ENCODE measurements at places on chromosomes 3 and 15. TPM values are rescaled to one million over a fixed set of nuclear protein-coding genes. Genes with fewer than 3 reads are reported as not detected.
A peak's percentile ranks its signal among the peaks of the same experiment; 100 is the strongest.

DNA sequence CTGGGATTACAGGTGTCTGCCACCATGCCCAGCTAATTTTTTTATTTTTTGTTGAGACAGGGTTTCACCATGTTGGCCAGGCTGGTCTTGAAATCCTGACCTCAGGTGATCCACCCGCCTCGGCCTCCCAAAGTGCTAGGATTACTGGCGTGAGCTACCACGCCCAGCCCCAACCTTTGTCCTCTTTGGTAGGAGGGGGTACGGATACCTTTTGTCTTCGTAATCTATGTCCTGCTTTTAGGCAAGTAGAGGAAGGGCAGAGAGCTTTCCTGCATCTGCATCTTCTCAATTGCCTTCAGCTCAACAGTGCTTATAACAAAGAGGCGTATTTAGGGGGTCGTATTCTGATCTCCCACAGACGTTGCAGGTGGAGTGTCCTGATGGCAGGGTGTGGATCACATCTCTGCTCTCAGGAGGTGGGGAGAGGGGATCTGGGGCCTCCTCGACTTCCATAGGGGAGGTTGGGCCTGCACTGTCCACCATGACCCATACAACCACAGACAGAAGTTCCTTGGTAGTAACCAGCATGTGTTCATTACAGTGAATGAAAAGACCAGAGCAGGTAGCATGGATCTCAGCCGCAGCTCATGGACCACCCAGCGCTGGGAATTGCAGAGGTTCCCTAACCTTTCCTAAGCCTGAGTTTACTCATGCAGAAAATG, 21.4 kb upstream of the KCTD6 start:
- H3K27ac ChIP-seq: no peak overlapping the region
- no peaks in the 10 kb centered on the region for H3K27me3 ChIP-seq
- DNase-seq: no peak
- no peaks in the 10 kb centered on the region for H3K4me1 ChIP-seq
- H3K36me3 ChIP-seq: no peaks in the 10 kb centered on the region
- H3K4me3 ChIP-seq: no peak overlapping the region

DNA sequence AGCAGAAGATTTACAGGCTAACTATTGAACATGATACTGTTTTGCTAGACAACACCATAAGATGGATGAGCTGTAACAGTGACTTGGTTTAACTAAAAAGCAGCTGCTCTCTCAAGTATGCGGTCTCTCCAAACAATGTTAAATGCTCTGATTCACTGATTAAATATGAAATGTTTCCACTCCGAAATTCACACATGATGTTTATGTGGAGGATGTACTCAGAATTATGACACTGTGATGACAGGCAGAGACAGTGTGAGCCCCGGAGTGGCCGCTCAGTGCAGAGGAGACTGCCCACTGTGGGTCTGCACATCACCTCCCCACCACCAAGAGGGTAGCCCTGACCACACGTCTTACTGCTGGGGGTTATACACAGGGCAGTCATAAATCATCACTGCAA, 83.9 kb upstream of the MEX3B start:
- H3K27ac ChIP-seq: no peak overlapping the region
- H3K4me3 ChIP-seq: no peak overlapping the region
- no peaks in the 10 kb centered on the region for H3K27me3 ChIP-seq
- no peak for DNase-seq
- H3K4me1 ChIP-seq: no peaks in the 10 kb centered on the region

GRCh38 chr15:81425905-81426304, 51.9 kb upstream of the TMC3 start:
- no peaks in the 10 kb centered on the region for H3K4me1 ChIP-seq
- no peaks in the 10 kb centered on the region for H3K27me3 ChIP-seq
- H3K4me3 ChIP-seq: no peak overlapping the region
- no peak for DNase-seq
- H3K27ac ChIP-seq: no peak overlapping the region

DNA sequence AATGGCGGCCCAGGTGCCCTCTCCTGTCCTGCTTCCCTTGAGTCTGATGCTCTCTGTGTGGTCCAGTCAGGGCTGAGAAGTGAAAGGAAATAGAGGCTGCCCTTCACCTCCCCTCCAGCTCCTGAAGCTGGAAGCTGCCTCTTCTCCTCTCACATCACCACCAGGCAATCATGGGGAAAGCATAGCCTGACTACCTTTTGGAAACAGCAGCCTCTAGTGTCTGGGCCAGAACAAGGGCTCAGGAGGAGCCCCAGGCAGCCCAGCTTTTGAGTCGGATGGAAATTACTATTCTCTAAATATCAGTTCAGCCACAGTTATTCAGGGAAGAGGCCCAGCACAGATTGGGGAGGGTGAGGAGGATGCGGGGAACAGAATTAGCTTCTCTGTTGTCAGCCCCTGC, 43.3 kb upstream of the CCDC174 start:
- H3K27me3 ChIP-seq: no peaks in the 10 kb centered on the region
- no peaks in the 10 kb centered on the region for H3K36me3 ChIP-seq

DNA sequence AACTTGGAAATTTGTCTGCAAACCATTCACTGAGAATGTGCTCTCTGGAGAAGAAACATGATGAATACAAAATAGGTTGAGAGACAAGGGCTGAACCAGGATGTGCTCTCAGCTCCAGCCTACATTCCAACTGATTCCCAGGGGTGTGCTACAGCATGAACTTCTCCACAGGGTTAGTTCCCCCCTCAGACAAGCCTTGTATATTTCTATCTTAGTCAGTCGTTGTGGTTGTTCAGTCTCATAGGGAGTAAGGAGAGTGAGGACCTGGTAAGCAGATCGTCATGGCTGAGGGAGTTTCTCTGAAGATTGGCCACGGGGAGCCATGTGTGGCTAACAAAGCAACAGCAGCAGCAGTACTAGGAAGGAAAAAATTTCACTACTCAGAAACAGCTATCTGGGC, 919.7 kb upstream of the CADM2 start:
- no peaks in the 10 kb centered on the region for H3K36me3 ChIP-seq
- H3K4me3 ChIP-seq: no peak overlapping the region
- DNase-seq: no peak
- H3K4me1 ChIP-seq: no peaks in the 10 kb centered on the region

DNA sequence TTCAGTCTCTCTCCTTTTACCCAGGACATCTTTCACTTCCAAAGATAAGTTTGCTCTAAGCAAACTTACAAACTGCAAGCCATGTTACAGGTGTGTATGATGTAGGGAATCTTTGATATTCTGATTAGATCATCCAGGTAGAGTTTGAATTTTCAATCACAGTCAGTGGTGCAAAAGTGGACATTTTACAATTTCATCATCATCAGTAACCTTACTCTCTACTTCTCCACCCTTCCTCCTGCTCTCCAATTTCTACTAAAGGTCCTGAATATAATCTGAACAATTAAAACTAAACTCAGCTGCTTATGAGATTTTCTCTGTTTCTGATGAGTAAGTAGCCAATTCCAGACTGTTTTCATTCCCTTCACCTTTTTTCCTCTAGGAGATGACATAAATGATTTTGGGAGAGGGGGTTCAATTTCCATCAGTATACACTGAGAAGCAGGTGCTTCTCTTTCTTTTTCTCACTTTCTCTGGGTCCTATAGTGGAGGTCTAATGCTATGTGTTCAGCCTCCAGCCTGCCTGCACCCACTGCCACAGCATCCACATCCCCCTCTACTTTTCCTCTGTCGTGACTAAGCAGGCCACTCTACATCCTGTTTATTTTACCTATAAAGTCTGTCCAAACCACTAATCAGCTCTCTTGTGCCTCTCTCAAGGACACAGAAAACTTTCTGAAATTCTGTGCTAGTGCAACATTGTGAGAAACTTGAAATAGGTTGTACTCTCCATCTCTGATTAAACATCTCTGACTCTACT, 27.6 kb downstream of the SUCNR1 start:
- no peaks in the 10 kb centered on the region for H3K36me3 ChIP-seq
- DNase-seq: no peak
- H3K4me1 ChIP-seq: no peaks in the 10 kb centered on the region
- H3K4me3 ChIP-seq: no peak overlapping the region
- no peaks in the 10 kb centered on the region for H3K27me3 ChIP-seq

DNA sequence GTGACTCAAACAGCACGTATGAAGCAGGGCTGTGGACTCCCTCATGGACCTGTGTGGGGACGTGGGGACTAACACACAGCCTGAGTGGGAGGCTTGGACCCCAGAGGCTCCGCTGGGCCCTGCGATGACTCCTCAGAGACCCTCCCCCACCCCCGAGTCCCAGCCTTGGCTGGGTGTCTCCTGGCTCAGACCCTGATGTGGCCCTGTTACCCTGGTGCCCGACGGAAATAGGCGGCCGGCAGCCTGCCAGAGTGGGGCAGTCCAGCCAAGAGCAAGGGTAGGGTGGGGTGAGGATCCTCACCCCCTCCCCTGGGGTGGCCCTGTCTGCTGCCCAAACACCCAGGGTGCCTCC, 15.3 kb downstream of the TNK2 start:
- H3K36me3 ChIP-seq: peaks cover 25% of the 10 kb centered on the region
- no peaks in the 10 kb centered on the region for H3K27me3 ChIP-seq
- peak overlapping the region; percentile 53 for H3K4me3 ChIP-seq
- H3K4me1 ChIP-seq: peaks cover 95% of the 10 kb centered on the region

DNA sequence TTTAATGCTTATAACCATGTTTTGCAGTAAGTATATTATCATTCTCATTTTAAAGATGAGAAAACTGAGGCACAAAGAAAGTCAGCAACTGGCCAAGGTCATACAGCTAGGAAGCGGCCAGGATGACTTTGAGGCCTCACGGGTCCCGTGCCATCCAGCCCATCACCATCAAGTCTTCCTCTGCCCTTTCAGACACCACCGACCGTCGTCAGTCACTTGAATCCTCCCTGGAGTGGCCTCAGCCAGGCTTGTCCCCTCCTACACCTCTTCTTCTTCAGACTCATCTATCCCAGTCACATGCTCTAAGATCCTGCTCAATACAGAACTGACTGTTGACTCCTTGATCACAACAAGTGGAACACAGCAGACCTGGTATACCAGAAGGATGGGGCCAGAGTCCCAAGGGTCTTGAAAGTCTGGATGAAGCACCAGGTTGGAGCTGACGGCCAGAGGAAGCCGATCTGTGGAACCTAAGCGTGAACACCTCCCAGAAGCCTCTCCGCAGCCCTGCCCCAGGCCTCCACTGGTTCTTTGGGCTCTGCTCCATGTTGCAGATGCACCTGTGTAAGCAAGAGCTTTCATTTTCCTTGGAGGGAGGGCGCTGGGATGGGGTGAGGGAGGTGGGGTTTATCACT, 22.1 kb downstream of the ITGA11 start:
- H3K27ac ChIP-seq: no peak overlapping the region
- no peak for DNase-seq
- no peaks in the 10 kb centered on the region for H3K27me3 ChIP-seq
- H3K4me1 ChIP-seq: no peaks in the 10 kb centered on the region

- no peak overlapping the region for H3K4me3 ChIP-seq
- H3K27me3 ChIP-seq: no peaks in the 10 kb centered on the region
- H3K27ac ChIP-seq: no peak overlapping the region
- H3K4me1 ChIP-seq: peaks cover 4% of the 10 kb centered on the region
- DNase-seq: no peak
These were observed 24.1 kb upstream of the STT3B start for GRCh38 chr3:31508452-31509146.

DNA sequence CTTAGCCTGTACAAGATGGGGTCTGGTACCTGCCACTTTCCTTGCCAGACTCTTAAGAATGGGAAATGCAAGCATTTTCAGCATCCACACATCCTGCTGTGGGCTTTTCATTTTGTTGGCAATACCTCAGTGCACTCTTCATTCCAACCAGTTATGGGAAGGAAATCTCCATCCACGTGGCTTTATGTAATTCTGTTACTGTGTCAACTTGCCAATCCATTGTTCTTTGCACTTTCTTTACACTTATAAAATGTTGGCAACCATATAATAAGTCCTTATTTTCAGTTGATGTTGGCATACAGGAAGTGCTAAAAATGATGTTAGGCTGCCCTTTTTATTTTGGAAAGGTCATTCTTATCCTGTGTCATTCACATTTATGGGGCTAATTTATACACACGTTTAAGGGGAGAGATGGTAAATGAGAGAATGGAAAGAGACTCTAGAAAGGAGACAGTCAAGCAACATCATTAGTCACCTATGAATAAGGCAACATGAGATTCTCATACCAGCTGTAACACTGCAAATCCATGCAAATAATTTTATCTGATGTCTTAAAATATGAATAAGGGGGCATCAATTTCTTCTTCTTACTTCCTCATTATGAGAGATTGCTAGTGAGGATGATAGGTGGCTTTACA, 238.7 kb downstream of the CHST2 start:
- H3K4me3 ChIP-seq: no peak overlapping the region
- no peak for DNase-seq
- no peaks in the 10 kb centered on the region for H3K4me1 ChIP-seq
- no peaks in the 10 kb centered on the region for H3K36me3 ChIP-seq
- no peak overlapping the region for H3K27ac ChIP-seq

GRCh38 chr15:54839379-54839778, 357.4 kb downstream of the RSL24D1 start:
- DNase-seq: no peak
- H3K27ac ChIP-seq: no peak overlapping the region
- no peaks in the 10 kb centered on the region for H3K27me3 ChIP-seq
- H3K36me3 ChIP-seq: no peaks in the 10 kb centered on the region
- no peak overlapping the region for H3K4me3 ChIP-seq

DNA sequence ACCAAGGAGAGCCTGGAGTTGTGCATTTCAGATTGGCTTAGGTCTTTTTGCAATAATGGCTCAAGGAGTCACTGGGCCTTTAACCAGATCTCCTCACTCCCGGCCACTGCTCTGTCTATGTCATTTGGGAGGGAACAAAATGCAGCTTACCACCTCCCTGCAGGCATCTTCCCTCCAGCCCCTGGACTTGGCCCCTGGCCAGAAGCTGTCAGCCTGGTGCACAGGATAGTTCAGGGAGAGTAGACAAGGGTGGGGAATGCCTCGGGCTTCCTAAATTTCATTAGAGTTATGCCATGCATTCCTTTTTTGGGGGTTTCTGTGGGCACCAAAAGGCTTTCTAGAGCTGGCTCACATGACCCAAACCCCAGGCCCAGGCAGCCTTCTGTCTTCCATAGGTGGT, 70.2 kb upstream of the HRH1 start:
- H3K4me3 ChIP-seq: no peak overlapping the region
- H3K36me3 ChIP-seq: no peaks in the 10 kb centered on the region
- H3K27ac ChIP-seq: no peak overlapping the region
- H3K4me1 ChIP-seq: peaks cover 5% of the 10 kb centered on the region
- no peaks in the 10 kb centered on the region for H3K27me3 ChIP-seq

Gene SV2B
- 6.6 TPM for total RNA-seq

Gene SLC12A8
- 4.2 TPM for total RNA-seq

Gene KLHL24
- 162 TPM for total RNA-seq

Gene ARL6IP5
- 101 TPM for total RNA-seq

Gene CYP11A1
- 1.9 TPM for total RNA-seq

Gene ZNF197
- 36.5 TPM for total RNA-seq

Gene KLF15
- total RNA-seq: 7.9 TPM

Gene CHRNA7
- 14.3 TPM for total RNA-seq

Gene CFAP44
- total RNA-seq: 23.9 TPM

Gene REC114
- not detected for total RNA-seq
